ENCODE measurements at places on chromosomes 11 and 22.

DNA sequence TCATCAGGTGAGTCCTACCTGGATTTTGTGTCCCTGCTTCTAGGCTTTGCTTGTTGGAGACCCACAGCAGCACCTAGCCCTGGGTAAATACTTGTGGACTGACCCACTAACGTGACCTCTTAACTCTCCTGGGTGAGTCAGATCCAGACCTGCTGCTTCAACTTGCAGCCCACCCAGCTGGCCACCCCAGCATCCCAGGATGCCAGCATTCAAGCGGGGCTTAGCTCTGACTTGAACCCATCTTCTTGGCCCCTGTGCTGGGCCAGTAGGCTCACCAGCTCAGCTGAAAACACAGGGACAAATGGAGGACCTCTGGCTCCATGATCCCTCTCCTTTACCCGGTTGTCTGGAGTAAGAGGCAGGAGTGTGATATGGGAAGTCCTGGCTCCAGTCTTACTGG lies 33.5 kb downstream of the PARVG start:
- no peak for DNase-seq

DNA sequence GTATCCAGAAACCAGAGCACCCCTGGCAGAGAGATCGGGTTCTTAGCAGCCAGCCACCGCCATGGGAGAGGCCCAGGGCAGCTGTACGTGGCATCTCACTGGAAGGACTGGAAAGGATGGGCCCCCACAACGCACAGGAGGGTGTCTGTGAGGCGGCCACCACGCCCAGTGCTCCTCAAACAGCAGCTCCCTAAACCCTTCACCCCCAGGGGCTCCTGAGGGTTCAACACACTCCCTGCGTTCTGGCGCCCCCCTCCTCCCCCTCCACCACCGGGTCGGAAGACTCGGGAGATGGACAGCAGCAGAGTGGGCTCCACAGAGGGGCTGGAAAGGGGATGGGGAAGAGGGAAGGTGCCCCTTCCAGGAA lies 1.1 kb downstream of the MAPK12 start:
- no peak for DNase-seq

GRCh38 chr11:68430801-68431200 lies 29.8 kb upstream of the PPP6R3 start:
- no peak for DNase-seq

- DNase-seq = no peak
Measured at GRCh38 chr11:77467233-77467632, 6.7 kb downstream of the PAK1 start.

GRCh38 chr11:27971171-27971570 lies 136.8 kb downstream of the KIF18A start:
- DNase-seq = no peak

GRCh38 chr11:36361472-36361871 lies 65.4 kb downstream of the PRR5L start:
- no peak for DNase-seq

DNA sequence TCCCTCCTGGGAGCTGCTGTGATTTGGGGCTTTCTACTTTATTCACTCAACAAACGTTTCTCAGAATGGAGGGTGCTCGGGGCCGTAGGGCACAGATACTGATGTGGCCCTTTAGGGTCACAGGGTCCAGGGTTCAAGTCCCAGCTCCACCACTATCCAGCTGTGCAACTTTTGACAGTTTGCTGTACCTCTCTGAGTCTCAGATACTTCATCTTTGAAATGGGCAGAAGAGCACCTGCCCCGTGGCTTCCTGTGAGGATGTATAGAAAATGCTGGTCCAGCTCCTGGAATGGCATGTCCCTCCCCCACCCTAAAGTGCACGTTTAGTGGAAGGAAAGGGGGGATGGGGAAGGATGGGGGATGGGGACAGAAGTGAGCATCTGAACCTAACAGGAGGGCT lies 21.9 kb upstream of the PRR5 start:
- no peak for DNase-seq

DNA sequence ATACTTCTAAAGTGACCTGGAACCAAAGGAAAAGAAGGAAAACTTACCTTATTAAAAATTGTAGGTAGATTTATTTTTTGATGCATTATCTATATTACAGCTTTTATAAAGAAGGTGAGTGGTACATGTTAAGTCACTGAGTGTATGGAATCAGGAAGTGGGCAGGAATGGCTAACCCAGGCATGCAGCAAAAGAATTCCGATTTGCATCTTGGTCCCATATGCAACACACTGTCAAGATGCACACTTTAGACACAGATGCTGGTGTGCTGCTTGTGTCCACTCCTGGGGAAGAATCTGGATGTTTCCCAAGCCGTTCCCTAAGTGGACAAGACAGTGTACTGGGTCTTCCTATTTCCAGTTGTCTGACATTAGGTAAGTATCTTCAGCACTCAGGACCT lies 99.9 kb upstream of the SORL1-AS1 start:
- DNase-seq = no peak

- no peak for DNase-seq
Measured at GRCh38 chr22:29269230-29269604, 1.1 kb downstream of the EWSR1 start.

DNA sequence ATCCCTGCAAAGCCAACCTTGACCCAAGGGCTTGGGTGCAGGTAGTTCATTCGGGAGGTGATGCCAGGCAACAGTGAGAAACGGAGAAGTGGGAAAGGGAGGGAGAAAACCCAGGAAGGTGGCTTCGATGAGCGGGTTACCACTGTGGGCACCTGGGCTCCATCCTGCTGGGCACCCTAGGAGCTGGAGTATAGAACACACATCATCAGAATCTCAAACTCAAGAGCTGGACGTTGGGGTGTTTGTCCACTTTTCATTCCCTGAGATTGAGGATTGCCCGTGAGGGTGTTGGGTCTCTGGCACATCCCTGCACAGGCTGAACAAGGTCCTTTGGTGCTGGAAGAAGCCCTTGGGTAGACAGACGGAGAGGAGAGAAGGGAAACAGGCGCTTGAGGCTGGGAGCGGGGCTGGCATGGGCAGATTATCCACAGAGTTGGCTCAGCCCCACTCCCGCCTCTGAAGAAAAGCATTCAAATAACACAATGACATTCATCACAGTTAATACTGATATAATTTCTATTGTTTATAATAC lies 70.4 kb downstream of the LRRC32 start:
- DNase-seq = no peak

DNA sequence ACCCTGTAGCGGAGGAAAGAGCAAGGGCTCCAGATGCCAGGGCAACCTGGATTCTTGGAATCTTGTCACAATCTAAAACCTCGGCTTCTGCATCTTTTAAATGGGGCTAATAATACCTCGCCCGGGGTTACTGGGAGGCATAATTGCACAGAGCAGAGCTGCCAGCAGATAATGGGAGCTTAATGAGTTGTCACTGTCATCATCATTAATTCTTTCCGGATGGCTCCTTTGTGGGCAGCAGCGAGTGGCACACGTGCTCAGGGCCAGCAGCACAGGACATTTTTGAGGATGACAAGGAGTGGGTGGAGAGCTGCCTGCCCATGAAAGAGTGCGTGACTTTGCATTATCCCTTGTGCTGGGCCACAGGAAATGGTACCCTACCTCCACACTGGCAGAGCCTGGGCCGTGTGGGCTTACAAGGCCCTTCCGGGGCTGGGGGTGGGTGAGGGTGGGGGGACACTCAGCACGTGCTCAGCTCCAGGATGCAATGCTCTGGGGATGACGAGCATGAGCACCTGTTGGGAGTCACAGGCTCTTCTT lies 5.7 kb downstream of the PDGFB start:
- DNase-seq = no peak

DNA sequence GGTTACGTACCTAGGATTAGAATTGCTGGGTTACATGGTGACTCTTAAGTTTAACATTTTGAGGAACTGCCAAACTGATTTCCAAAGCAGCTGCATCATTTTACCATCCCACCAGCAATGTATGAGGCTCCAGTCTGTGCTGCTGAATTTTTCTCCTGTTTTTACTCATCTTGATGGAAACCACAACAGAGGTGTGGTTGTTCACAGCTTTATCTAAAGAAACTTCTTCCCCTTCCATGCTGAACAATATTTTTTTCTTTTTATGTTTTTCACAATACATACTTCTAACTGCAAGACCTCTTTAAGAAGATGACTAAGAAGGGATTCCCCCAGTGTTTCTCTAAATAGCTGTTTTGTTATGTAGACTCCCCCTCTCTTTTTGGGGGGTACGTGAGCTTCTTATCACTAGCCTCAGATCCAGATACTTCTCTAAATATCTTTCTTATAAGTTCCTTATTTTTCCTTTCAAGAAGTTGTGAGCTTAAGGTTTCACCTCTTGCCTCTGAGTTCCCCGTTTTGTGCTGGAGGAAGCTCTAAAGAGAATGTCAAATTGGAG lies 24.0 kb downstream of the TCP11L1 start:
- DNase-seq = no peak

- no peak for DNase-seq
Measured at GRCh38 chr22:43246188-43246587, 59.3 kb upstream of the TTLL12 start.

GRCh38 chr11:3010521-3011275 lies 18.6 kb upstream of the NAP1L4 start:
- DNase-seq = no peak

- DNase-seq = no peak
Measured at GRCh38 chr11:116532066-116532465, 240.7 kb downstream of the BUD13 start.

- DNase-seq = no peak
Measured at GRCh38 chr11:22510741-22511140, 114.9 kb downstream of the FANCF start.

DNA sequence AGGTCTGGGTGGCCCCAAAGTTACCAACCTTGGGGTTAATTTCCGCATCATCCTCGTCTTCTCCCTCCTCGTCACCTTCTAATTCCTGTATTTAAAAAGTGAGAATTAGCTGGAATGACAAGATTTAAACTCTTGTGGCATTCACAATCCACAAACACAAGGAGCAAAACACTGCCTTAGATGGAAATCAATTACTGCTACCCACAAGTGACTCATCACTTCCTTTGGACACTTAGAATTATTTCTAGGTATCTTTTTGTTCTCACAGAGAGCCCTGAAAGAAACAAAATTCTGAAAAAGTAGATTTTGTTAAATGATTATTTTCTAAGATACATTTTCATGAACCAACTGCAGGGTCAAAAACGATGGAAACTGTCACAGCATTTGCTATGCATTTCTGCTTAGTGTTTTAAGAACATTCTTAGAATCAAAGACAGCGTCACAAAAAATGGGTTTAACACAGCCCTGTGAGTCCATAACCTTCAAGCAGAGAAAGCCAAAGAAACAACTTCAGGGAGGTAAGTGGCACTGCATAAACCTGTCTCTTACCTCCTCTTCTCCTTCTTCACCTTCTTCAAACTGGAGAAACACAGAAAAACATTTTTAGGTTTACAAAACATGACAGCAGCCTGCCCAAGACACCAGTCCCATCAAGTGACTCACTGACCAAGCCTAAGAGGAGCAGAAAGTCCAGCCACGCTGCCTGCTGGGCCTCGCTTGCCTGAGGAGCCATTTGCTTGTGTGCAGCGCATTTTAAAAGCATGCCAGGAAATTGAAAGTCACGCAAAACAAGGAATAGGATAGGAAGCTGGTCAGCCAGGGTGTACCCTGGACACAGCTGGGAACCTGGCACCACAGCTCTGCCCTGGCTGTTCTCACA lies 22.3 kb upstream of the PHLDA2 start:
- DNase-seq = no peak

DNA sequence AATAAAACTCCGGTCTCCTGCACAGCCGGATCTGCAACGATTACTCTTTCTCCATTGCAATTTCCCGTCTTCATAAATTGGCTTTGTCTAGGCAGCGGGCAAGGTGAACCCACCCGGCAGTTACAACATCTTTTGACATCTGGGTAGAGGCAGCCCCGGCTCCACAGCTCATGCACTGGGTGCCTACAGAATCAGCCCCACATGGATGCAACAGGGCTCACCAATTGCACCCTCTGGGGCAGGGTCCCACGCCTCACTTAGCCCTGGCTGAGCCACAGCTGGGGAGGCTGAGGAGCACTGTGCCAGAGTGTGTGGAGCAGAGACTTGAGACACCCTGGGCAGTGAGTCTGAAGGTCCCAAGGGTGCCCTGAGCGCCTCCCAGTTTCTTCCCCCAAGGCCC lies 710.2 kb downstream of the TBC1D22A start:
- no peak for DNase-seq

DNA sequence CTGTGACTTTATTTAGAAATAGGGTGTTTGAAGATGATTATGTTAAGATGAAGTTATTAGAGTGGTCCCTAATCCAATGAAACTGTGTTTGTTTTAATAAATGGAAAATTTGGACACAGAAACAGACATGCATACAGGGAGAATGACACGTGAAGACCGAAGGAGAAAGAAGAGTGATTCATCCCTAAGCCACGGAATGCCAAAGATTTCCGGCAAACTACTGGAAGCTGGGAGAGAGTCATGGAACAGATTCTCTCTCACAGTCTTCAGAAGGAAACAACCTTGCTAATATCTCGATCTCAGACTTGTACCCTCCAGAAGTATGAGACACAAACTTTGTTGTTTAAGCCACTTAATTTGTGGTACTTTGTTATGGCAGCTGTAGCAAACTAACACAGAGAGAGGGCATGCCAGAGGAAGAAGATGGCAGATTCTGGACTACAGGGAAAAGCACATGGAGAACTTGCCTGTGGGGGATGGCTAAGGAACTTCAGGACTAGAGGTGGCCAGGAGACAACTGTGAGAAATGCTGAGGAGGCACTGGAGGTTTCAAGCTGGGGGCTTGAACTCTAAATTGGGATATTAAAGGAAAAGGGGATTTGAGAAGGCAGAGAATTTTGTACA lies 733.5 kb upstream of the CCDC90B start:
- DNase-seq = no peak

DNA sequence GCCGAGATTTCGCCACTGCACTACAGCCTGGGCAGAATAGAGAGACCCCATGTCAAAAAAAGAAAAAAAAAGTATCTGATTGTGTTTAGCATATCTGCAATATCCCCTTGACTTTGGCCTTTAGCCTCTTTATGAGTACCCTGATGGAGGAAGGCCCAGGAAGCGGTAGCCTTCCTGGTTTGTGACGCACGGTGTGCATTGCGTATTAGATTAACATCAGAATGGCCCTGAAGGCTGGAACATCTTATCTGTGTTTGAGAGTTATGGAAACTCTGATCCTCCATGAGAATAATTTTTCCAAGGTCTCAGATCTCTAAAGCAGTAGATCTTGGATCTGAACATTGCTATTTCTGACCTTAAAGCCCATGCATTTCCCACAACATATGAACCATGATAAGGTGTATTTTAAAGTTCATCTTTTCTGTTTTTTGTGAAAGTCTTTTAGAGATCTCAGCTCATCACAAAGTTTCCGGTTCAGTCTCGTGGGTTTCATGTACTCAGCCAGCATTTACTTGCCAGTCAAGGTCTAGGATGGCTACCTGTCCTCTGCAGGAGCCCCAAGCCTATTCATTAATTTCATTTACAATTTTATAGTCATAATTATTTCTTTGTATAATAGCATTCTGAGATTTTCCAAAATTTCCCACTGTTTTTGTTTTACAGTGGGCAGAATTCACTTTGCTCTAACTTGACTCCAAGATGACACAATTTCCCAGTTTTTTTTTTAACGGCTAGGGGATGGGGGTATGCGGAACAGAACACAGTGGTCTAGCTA lies 605 bp upstream of the FDX1 start:
- DNase-seq = no peak

Data from Right ventricle myocardium inferior (tissue), 1 donor.